Immature natural killer cell (primary cell): ENCODE measurements at places on chromosomes 1 and 21. TPM values are rescaled to one million over a fixed set of nuclear protein-coding genes. Genes with fewer than 3 reads are reported as not detected.

TARS2 gene
- 29.6 TPM for polyA plus RNA-seq

DNA sequence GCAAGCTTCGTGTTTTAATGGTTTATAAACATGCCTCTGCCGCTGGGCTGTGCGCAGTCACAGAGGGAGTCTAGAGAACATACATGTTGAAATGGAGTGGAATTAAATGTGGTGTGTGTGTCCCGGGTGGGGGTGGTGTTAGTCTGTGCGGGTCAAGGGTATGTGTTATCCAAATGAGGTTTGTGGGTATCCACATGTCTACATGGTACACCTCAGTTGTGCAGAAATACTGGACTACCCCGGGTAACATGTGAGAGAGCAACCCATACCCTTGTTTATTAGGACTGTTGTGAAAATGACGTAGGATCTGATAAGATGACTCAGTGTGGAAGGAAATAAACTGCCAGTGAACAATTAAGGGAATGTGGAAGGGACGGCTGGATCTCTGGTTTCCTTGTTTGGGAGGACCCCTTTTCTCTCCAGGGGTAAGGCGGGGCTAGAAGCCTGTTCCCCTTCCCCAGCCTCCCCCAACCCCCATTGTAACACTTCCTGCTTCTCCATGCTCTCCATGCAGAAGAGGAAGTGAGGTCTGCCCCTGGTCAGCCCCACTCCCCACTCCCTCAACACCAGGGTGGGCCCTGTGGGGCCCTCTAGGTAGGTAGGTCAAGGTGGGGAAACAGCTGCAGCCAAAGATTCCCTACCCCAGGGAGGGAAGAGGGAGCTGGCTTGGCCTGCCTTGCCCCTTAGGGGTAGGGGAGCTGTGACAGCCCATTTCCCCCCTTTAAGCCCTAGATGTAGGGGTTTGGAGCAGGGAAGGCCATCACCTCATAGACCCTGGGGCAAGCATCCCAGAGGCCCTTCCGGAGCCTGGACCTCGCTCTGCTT lies 690 bp downstream of the EPS8L3 start:
- no peaks in the 10 kb centered on the region for H3K36me3 ChIP-seq
- H3K27me3 ChIP-seq, result no peaks in the 10 kb centered on the region
- no peak overlapping the region for H3K27ac ChIP-seq
- H3K4me1 ChIP-seq, result no peaks in the 10 kb centered on the region

GNAT2 gene
- not detected for polyA plus RNA-seq

SPOCD1 gene
- polyA plus RNA-seq, result 0.46 TPM

DNA sequence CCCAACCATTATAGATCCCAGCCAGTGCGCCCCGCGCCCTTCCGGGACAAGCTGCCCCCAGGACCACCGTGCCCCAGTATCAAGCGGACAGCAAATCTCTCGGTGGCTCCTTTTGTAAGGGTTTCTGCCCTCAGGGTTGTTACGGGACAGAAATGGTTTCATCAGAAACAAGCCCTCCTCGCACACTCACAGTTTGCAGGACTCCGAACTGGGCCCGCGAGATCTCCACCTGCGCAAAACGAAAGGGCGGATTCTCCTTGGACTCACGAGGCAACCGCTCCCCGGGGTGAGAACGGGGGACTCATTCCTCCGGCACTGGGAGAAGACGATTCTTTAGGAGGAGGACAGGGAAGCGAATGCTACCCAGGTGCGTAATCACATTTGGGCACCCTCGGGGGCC lies 51.1 kb upstream of the H6PD start:
- peaks cover 6% of the 10 kb centered on the region for H3K4me1 ChIP-seq
- no peaks in the 10 kb centered on the region for H3K36me3 ChIP-seq
- H3K4me3 ChIP-seq, result no peak overlapping the region
- DNase-seq, result no peak
- no peak overlapping the region for H3K27ac ChIP-seq
- H3K27me3 ChIP-seq, result peaks cover 10% of the 10 kb centered on the region

DNA sequence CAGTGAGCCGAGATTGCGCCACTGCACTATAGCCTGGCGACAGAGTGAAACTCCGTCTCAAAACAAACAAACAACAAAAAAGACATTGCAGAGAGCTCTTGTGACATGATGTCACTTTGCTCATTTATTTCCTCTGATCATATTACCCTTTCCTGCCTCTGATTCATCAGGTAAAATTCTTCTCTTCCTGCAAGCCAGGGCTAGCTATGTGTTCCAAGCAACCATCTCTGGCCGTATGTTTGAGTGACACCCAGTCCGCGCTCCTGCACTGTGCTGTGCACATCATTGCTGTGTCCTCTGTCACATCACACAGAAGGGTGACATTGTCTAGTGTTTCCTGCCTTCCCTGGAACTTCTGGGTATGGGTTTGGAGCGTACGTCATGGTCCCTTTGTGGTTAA lies 251.3 kb downstream of the PCP4 start:
- H3K27ac ChIP-seq, result no peak overlapping the region
- no peaks in the 10 kb centered on the region for H3K4me1 ChIP-seq
- H3K4me3 ChIP-seq, result no peak overlapping the region
- no peaks in the 10 kb centered on the region for H3K36me3 ChIP-seq

DNA sequence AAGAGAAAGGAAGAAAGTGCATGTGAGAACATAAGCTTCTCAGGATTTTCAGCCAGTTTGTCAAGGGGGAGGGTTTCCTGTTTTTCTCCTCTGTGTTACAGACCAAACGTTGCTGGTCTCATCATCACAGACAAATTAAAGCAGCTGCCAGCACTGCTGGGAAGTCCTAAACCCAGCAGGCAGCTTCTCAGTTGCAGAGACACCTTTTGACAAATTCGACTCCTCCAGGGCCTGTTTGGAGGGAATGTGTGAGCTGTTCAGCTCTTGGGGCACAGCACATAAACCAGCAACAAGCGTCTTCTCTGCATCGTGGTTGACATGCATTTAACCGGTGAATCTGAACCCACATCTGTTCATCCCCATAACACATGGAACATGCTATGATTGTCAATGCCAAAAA lies 454.6 kb upstream of the RUNX1 start:
- no peaks in the 10 kb centered on the region for H3K36me3 ChIP-seq
- DNase-seq, result no peak
- peaks cover 15% of the 10 kb centered on the region for H3K27me3 ChIP-seq
- no peak overlapping the region for H3K4me3 ChIP-seq

GRCh38 chr1:8974551-8974950 lies 28.9 kb downstream of the CA6 start:
- no peak for DNase-seq
- H3K36me3 ChIP-seq, result no peaks in the 10 kb centered on the region
- H3K27ac ChIP-seq, result no peak overlapping the region
- H3K4me3 ChIP-seq, result no peak overlapping the region
- peaks cover 2% of the 10 kb centered on the region for H3K27me3 ChIP-seq

DNA sequence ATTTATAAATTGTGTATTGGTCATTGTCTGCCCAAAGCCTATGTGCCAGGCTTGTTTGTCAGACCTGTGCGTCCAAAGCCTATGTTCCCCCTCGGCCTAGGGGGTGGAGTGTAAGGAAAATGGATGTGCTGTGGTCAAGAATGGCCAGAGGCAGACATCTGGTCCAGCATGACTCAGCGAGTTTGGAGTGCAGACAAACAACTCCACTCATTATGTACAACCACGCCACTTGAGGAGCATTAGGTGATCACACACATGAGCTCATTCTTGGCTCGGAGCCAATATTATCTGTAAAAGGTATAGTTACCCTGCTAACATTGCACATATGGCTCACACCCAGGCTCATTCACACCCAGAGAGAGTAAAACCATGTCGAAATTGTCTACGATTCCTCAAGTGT lies 1047.6 kb upstream of the ADGRL4 start:
- no peak overlapping the region for H3K4me3 ChIP-seq
- no peaks in the 10 kb centered on the region for H3K36me3 ChIP-seq

GRCh38 chr1:226983247-226983991 lies 43.3 kb downstream of the COQ8A start:
- no peak overlapping the region for H3K27ac ChIP-seq
- H3K4me3 ChIP-seq, result no peak overlapping the region
- H3K27me3 ChIP-seq, result no peaks in the 10 kb centered on the region
- no peaks in the 10 kb centered on the region for H3K4me1 ChIP-seq
- no peak for DNase-seq
